ENCODE measurements at places on chromosomes 3 and 15.

DNA sequence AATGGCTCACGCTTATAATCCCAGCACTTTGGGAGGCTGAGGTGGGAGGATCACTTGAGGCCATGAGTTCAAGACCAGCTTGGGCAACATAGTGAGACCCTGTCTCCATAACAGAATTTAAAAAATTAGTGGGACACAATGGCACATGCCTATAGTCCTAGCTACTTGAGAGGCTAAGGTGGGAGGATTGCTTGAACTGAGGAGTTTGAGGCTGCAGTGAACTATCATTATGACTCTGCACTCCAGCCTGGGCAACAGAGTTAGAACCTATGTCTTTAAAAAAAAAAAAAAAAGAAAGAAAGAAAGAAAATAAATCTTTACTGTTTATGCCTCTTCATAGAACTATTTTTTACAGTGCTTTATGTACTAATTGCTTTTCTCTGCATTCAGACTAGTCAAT lies 84.6 kb upstream of the LMOD3 start:
- no peak for DNase-seq

- DNase-seq = no peak
These were observed 118.8 kb downstream of the ADAMTS9 start for GRCh38 chr3:64568895-64569517.

GRCh38 chr15:27889258-27889657 lies 209.9 kb downstream of the OCA2 start:
- DNase-seq = no peak

- DNase-seq = no peak
These were observed 531 bp downstream of the LZTFL1 start for GRCh38 chr3:45841420-45841756.

GRCh38 chr3:70738291-70738681 lies 425.8 kb upstream of the MDFIC2 start:
- DNase-seq = no peak

GRCh38 chr15:82239685-82240391 lies 22.7 kb downstream of the EFL1 start:
- no peak for DNase-seq

- no peak for DNase-seq
These were observed 451.5 kb downstream of the FGF12 start for GRCh38 chr3:192275741-192276355.

DNA sequence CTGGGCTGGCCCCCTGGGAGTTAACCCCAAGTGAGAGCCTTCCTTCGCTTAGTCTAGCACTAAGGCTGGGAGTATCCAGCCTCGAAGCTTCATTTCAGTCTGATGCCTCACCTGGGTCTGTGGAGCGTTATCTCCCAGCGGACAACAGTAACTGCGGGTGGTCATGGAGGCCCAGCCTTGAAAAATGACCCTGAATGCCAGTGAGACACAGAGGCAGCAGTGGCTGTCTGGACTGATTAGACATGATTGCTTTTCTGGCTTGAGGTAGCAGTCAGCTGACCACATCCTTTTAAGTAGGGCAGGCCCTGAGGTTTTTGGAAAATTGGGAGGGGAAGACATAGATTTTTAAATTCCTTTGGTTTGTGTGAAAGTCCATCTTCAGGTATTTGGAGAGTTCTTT lies 28.2 kb upstream of the TRIM59 start:
- no peak for DNase-seq

DNA sequence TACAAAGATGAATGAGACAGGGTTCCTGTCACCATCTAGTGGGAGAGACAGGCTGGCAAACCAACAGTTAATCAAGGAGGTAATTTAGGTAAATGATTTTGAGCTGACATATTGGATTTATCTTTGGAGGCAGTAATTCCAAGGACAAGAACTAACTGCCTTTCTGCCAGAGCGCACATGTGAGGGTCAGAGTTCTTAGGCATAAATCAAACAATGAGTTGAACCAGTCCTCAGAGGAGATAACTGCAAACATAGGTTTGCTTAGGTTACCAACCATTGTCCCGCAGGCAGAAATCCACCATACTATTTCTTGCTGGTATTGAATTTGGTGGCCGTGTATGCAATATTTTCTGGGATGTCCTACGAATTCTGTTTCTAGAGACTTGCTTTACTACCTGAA lies 14.2 kb upstream of the PPP1R2 start:
- no peak for DNase-seq

DNA sequence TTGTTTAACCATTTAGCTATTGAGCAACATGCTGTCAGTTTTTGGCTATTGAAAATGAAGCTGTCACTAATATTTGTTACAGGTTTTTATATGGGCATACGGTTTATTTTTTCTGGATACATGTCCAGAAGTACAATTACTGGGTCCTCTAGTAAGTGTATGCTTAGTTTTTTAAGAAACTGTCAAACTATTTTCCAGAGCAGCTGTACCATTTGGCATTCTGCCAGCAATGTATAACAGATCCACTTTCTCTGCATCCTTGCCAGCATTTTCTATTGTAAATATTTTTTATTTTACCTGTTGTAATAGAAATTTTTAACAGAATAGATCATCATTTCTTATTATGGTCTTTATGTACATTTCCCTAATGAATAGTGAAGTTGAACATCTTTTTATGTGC lies 658.8 kb downstream of the EDEM1 start:
- no peak for DNase-seq

DNA sequence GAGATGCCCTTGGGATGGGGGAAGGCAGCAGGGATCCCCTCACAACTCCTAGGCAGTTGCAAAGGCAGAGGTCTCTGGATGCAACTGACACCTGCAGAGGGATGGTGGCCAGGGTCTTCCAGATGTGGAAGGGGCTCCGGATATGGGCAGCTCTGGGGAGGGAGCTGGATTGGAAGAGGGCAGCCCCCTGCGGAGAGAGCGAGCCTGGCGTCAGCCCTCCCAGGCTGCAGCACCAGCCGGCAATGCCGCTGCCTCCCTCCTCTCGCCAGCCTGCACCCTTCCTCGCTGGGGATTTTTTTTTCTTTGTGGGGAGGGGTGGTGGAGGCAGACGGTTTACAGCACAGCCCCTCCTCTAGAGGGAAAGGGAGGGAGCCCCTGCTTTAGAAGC lies 1.6 kb downstream of the INSYN1 start:
- no peak for DNase-seq

- DNase-seq = peak; percentile 46
These were observed 672.2 kb downstream of the DIPK2A start for GRCh38 chr3:144643771-144644198.

GRCh38 chr3:31839144-31839917 lies 141.7 kb downstream of the OSBPL10 start:
- DNase-seq = no peak

DNA sequence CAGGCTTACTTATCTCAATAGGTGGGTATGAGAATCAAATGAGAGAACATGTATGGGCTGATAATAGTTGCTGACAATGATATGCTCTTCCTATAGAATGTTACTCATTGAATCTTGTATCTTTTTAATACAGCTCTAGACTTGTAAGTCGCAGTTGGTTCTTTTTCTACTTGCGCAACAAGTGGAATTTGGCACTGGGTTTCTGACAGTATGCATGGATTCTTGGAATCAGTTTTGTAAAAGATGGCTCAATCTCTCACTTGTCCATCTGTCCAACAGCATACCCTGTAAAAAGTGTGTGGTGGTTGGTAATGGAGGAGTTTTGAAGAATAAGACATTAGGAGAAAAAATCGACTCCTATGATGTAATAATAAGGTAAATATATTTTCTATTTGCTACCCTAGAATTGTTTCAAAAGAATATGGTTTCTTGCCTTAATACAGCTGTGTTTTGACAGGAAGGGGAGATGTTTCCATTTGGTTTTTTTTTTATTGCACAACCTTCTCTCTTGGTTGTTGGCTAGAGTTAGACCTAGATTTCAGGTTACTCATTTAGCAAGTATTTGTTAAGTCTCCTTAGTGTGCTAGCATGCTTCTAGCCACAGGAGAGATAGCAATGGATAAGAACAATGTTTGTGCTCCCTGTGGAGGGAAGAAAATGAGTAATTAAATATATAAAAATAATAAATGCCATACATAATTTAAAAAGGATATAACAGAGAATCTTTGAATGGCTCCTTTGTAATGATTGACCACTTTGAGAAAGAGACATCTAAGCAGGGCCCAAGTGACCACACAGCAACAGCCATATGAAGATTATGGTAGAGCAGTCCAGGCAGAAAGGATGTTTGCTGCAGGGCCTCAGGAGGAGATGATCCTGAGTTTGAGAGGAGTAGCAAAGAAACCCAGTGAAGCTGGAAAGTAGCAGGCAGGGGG lies 21.8 kb downstream of the ST3GAL6 start:
- no peak for DNase-seq

DNA sequence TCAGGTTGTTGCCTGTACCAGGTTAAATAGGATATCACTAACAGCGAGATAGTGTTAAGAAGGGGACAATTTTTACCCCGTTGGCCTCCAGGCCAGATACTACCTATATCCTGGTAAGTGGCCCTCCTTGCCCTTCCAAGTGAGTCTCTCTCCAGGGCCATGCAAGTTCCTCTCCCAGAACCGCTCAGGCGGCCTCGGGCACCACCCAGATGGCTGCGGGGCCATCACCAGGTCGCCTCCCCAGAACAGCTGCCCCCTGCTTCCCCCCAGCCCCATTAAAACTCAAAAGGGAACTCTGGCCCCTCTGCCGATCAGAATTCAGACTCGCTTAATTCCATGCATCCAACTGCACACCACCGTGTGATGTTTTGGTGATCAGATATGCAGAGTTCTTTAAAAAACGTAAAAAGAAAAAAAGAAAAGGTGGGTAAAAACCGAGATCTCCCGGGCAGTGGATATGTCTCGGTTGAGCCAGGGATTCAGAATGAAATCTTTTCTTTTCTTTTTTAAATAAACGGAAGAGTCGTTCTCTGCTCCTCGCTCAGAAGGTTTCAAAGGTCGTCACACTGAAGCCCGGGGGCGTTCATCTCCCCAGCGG lies 1.9 kb upstream of the TRIM71 start:
- no peak for DNase-seq

- no peak for DNase-seq
These were observed 69.0 kb upstream of the THBS1 start for GRCh38 chr15:39511916-39512260.

- no peak for DNase-seq
These were observed 415.5 kb upstream of the ARPP21 start for GRCh38 chr3:35223632-35224394.

GRCh38 chr15:29220852-29221251 lies 48.8 kb downstream of the NSMCE3 start:
- DNase-seq = no peak

- no peak for DNase-seq
These were observed 15.5 kb upstream of the SLITRK3 start for GRCh38 chr3:165211721-165212120.

DNA sequence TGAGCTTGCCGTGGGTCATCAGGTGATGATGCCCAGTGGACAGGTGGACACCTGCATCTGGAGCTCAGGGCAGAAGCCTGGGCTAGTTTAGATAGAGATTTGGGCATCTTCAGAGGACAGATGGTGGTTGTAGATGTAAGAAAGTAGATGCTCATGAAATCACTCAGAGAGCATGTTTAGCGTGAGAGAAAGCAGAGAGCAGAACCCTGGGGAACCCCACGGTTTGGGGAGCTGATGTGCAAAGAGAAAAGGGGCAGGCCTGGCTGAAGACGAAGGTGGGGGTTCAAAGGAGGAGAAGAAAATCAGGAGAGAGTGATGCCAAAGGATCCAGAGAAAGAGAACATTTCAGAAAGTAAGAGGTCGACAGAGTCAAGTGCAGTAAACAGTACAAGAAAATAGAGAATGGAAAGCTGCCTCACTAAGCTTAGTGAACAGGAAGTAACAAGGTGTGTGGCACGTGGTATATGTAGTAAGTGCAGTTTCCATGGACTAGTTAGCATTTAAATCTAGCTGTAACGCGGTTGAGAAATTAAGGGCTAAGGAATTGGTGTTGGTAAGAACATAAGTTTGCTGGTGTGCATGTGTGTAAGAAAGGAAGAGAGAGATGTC lies 13.5 kb downstream of the TIGIT start:
- DNase-seq = no peak

DNA sequence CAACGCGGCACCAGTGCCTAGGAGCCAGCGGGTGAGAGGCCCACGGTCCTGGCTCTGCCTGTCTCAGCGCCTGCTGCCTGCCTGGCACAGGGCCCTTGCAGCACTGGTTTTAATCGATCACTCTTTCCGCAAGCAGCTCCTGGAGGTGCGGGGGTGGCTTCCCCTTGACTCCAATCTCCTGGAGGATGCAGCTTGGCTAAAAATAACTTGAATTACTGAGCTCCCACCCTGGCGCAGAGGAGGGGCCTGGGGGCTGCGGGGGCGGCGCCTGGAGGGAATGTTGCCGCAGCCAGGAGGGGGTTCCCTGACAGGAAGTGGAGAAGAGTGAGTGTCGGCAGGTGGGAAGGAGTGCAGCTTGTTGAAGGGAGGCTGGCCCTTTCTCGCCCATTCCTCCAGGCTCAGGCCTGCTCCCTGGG lies 9.9 kb upstream of the RPL29 start:
- DNase-seq = no peak

GRCh38 chr3:49813497-49814174 lies at the start of gene UBA7:
Gene UBA7 (minus strand): TSS chr3:49813953. CDS start chr3:49813787, 166 bp downstream.
- no peak for DNase-seq

- no peak for DNase-seq
These were observed 30.8 kb upstream of the LMCD1 start for GRCh38 chr3:8470801-8471200.

- DNase-seq = no peak
These were observed at the start of gene EFCC1 for GRCh38 chr3:129001101-129001805. Gene EFCC1 (plus strand): TSS chr3:129001304. CDS start chr3:129001629, 325 bp downstream.
